ENCODE measurements at places on chromosomes 5 and 9.

GRCh38 chr5:137760719-137761516, 6.8 kb upstream of the HNRNPA0 start:
- no peak for DNase-seq

DNA sequence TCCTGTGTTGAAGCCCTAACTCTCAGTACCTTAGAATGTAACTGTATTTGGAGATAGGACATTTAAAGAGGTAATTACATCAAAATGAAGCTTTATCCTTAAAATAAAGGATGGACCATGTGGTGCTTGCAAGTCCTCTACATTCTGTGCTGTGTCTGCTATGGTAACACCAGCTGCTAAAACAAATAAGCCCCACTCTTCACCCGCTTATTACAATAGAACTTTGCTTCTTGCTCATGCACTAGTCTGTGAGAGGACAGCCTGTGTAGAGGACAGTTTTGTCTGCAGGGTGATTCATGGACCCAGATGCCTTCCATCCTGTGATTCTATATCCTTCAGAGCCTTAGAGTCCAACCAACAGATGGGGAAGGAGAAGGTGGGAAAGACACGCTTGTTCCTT, 12.5 kb upstream of the IGFBPL1 start:
- no peak for DNase-seq

DNA sequence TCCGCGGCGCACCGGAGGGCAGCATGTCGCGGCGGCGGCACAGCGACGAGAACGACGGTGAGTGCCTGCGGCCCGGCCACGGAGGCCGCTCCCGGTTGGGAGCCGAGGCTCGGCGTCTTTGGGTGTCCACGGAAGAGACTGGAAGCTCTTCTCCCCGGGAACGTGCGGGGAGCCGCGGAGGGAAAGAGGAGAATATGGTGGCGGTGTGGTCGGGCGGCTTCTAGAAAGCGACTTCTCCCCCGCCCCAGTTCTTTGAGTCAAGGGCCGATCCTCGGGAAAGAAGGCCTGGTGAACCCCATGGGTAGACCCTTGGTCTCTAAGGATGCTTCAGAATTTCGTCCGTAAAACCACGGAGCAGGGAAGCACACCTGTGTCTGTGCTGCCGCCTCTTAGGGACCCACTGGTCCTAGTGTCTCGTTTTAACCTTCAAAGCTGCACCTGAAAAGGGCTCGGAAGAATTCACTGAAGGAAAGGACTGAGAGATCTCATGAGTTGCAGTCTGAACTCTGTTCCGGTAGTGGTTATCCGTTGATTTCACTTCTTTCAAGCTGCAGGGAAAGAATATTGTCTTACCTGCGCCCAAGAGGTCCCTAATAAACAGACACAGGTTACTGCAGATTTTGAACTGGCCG, 354 bp downstream of the NCBP1 start:
- DNase-seq = no peak

GRCh38 chr9:101636247-101636646, 41.5 kb upstream of the PPP3R2 start:
- DNase-seq = no peak

DNA sequence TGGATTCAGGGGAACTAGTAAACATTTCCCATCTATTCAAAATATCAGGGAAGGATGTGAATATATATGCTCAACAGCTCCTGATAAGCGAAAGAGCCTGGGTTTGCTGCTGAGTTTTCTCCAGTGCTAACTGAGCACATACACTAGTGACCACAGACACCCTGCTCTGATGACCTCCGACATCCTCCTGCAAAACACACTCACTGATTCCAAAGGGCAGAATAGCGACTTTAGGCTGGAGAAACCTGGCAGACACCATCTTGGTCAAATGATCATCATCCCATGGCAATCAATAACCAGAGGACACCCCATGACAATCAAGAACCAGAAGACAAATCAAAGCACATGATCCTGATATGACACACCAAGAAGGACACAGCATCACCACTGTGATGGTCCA, 9.2 kb upstream of the GADD45G start:
- no peak for DNase-seq

DNA sequence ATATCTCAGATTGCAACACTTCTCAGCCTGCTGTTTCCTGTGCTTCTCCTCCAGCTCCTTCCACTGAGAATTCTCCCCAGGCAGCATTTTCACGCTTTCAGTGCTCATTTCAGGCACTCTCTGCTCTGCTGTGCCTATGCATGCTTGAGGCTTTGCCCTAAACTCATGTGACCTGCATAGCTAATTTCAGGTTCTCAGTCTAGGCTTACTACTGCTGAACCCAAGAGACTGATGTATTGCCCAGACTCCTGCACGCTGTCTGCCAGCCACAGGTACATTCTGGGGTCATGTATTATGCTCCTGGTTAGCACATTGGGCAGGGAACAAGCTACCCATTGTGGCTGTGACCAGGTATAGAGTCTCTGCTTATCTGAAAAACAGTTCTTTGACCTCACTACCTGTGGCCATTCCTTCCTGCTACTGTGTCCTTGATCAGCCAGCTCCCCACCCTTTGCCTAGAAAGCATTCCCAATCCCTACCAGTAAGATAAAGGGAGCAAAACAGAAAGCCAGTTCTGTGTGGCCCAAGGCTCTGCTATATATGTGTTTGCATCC, 34.7 kb downstream of the PIP5K1B start:
- no peak for DNase-seq

DNA sequence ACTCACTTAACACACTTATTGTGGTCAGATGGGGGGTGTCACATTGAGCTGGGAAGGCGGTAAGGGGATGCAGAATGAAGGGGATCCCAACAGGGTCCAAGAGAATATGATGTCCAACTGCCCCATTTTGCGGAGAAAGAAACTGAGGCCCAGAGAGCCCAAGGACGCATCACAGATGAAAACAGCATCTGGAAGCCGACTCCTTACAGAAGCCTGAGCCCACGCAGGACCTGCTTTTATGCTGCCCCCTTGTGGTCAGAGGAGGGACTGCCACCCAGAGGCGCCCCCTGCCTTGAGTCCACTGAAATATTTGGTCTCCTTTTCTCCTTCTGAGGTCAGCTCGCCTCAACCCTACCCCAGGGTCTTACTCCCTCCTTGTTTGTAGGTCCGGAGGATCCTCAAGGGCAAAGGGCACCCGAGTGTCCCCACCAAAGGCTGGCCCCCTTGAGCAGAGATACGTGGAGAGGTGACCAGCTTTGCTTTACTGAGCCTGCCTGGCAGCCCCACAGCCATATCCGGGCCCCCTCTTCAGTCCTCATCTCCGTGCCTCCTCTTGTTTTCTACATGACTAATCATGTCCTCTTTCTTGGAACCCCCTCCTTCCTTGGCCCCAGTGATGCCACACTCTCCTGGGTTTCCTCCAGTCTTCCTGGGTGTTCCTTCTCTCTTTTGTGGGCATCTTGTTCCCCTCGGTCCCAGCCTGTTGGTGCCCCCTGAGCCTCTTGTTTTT, 30.0 kb upstream of the TTLL11 start:
- no peak for DNase-seq

DNA sequence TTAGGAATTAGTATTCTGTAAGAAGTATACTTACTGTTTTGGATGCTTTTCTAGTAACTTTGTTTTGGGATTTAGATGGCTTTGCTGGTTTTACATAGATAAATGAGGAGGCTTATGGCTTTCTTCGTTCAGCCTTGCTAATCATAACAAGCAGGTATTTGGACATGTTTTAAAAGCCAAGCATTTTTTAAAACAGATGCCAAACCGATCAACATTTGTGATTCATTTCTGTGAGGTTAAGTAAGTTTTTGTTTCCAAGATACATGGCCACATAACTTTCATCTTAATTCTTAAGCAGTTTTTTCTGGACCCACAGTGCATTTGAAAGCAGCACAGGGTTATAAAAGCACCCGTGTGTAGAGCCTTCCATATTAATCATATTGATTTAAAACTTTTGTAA, 21.7 kb downstream of the TARS1 start:
- no peak for DNase-seq

GRCh38 chr9:131361202-131361833, 32.6 kb upstream of the PRRC2B start:
- no peak for DNase-seq

DNA sequence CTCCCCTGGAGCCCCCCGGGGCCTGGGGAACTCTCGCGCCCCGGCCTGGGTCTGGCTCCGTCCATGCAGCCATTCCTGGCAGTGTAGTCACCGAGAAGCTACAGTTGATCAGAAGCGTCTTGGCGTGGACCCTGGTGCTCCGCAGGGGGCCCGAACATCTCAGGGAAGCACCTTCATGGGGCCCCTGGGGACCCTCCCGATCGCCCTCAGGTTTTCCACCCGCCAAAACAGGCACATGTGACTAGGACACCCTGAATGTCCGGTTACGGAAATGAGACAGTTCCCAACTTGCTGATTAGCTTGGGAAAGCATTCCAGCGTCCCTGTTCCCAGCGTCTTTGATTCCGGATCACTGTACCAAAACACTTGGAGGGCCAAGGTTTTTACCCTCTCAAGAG, 472 bp downstream of the FBXO4 start:
- DNase-seq = no peak

DNA sequence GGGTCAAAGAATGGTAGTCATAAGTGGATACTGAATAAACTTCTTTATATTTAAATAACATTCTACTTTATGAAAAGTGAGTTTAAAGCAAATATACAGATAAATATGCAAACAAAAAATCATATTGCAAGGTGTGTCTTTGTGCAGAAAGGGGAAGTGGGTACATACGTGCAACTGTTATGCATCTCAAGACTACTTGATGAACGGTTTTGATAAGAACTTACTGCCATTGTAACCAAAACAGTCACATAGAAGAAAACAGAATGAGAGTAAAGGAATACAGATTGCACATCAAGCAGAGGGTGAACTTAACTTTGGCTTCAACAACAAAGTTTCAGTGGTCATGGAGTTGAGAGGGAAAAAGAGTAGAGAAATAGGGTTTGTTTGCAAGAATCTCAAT, 9.9 kb downstream of the CAMK4 start:
- DNase-seq = no peak

- DNase-seq = no peak
These were observed 126.2 kb upstream of the VLDLR start for GRCh38 chr9:2495221-2496005.

DNA sequence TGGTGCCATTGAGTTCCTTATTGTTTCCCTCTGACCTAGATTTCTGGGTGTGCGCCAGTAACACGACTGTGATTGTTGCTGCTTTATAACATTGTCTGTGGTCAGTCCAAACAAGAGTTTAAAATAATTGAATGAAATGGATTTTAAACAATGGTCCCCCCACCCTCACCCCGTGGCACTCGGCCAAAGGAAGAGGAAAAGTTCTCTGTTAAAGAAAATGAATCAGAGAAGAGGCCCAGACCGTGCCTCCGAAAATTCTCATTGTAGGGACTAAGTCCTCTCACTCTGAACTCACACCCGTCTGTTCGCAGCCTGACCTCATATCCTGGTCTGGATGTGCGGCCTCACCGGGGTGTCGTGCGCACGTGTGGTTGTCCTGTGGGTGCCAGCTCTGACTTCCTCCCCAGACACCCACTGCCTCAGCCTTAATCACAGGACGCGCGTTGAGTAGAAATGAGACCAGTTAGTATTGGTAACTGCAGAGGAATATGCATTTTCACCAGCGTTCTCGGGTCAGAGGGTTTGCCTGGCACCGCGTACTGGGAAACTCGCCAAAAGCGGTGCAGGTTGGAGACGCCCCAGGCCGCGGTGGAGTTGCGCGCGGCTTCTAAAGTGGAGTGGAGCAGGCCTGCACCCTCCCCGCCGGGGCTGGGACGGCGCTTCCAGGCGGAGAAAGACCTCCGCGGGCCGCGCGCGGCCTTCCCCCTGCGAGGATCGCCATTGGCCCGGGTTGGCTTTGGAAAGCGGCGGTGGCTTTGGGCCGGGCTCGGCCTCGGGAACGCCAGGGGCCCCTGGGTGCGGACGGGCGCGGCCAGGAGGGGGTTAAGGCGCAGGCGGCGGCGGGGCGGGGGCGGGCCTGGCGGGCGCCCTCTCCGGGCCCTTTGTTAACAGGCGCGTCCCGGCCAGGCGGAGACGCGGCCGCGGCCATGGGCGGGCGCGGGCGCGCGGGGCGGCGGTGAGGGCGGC, at the start of gene ABL1:
Gene ABL1, plus strand, starts transcription at position 884 of the 966 bp plus-strand sequence. CDS start 193 bp downstream, outside the sequence.
- no peak for DNase-seq

DNA sequence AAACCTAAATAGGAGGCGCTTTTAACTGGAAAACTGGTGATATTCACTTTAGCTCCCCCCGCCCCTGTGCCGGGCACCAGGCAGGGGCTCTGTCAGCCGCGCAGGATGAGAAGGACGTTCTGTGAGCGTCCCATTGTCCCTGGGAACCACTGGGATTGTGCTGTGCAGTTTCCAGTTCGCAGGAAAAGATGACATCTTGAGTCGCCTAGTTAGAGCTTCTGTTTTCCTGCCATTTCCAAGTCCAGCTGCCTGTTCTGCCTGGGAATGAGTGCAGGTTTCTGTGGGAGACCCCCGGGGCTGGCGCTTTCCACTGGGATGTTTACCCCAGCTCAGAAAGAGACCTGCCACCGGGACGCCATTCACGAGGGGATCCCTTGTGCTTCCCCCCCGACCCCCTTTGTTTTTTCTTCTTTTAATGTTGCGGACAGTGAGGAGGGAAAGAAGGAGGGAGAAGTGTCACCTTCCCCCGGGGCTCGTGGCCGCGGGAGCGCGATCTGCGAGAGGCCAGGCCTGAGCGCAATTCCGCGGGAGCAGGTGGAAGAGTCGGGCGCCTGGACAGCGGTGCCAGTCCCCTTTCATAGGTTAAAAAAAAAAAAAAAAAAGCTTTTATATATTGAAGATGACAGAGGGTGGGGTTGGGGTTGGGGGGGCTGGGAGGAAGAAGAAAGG, 121.5 kb downstream of the RMI1 start:
- no peak for DNase-seq

- no peak for DNase-seq
These were observed 79.2 kb upstream of the SLCO4C1 start for GRCh38 chr5:102375272-102375671.

DNA sequence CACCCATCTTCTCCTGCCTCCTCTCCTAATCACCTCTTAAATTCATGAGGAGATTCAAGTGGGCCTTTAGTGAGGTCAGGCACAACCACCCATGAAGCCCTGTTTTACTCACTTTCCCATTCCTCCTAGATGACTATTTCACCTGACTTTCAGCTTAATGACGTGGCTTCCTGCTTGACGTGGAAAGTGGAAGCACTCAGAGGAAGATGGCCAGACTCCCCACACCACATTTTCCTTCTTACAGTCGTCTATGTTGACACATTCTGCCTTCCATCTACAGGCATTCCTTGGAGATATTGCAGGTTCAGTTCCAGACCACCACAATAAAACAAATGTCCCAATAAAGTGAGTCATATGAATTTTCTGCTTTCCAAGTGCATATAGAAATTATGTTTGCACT, 146.4 kb upstream of the TAS2R1 start:
- DNase-seq = no peak

GRCh38 chr9:131642496-131643083, 97.3 kb downstream of the PRRT1B start:
- no peak for DNase-seq

DNA sequence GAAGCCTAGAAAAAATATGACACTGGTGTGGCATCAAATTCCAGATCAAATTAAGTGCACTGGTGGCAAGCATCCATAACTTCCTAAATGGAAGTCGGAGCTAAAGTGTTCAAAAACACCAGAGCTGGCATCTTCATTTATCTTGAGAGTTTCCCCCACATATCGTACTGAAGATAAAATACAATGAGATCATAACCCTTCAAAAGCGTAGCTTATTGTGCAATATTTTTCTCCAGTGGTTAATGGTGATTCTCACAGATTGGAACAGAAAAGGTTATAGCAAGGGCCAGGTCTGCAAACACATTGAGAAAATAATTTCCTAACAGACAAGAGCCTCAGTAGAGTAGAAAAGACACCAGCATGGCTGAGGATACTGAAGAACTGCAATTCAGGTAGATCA, 147.6 kb downstream of the SEMA5A start:
- no peak for DNase-seq

- DNase-seq = no peak
These were observed 248.0 kb downstream of the DRD1 start for GRCh38 chr5:175195698-175196656.
